ENCODE measurements at places on chromosomes 1 and 21.
A peak's percentile ranks its signal among the peaks of the same experiment; 100 is the strongest.

- DNase-seq = no peak
Measured at GRCh38 chr21:31710586-31710985, 21.3 kb downstream of the SCAF4 start.

GRCh38 chr21:29258626-29259338 lies 39.9 kb upstream of the BACH1 start:
- no peak for DNase-seq

- no peak for DNase-seq
Measured at GRCh38 chr21:31752352-31752751, 20.4 kb upstream of the SCAF4 start.

DNA sequence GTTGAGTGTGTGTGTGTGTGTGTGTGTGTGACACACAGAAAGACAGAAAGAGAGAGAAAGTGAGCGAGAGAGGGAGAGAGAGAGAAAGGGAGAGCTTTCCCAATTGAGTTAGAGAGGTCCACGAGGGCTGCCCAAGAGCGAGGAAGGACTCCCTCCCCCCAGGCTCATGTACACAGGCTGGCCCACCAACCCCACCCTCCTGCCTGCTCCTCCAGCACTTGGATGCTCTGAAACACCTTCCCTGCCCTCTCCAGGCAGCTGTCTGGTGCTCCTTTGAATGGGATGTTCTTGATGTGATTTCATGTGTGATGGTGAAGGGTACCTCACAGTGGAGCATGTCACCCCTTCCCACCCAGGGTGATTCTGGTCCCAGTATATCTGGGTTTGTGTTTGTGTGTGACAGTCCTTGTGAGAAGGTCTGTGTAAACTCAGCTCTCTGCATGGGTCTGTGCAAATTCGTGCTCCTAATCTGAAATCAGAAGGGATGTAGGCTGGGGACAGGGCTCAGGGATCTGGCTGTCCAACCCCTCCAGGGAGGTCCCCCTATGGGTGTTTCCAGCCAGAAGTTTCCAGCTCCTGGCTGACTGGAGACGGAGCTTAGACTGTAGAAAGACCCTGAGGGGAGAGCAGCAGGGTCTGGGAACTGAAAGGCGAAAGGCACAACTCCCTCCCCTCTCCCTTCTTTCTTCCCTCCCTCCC lies 6.8 kb upstream of the PEAR1 start:
- no peak for DNase-seq

DNA sequence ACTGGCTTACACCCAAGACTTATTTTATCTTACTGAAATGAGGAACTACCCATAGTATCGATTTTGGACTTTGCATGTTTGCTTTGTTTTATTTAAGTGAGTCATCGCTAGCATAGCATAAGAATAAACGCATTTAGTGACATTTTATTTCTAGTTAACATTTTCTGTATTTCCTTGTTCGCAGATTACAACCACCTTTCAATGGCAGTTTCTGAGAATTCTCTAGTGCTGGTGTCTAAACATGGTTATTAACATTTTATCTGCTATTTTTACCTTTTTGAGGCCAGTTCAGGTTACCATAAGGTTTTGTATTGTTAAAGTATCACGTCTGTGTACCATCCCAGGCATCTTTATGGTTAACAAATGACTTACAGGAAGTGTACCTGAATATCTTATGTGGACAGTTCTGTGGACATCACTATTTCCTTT lies 24.5 kb downstream of the EEIG2 start:
- peak; percentile 12 for DNase-seq

GRCh38 chr1:184840596-184840995 lies 85.9 kb upstream of the EDEM3 start:
- DNase-seq = peak; percentile 74

DNA sequence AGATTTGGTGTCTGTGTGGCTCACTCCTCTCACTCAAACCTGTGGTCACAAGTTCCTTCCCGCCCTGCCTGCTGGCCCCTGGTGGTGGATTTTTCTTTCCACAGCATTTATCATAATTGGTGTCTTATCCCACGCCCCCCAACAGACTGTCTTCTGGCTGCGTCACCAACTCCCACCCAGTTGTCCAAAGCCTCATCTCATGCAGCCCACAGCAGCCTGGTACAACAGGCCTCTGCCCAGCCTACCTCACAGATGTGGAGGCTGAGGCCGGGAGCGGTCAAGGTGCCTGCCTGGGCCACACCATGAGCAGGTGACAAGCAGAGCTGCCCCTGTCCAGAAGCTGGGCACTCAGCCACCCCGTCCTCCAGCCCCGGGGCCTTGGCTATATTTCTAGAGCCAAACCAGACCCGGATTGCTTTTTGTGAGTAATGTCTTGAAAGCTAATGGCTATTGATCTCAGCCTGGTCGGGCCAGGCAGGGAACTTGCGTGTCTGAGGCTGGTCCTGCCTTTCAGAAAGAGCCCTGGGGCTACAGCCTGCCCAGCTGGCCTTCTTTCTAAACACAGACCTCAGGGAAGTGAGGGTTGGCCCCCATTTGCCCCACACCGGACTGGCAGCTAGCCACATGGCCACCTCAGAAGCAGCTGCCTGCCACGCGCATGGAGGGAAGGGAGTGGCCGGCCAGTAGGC lies 2.6 kb downstream of the KCNAB2 start:
- DNase-seq = no peak

DNA sequence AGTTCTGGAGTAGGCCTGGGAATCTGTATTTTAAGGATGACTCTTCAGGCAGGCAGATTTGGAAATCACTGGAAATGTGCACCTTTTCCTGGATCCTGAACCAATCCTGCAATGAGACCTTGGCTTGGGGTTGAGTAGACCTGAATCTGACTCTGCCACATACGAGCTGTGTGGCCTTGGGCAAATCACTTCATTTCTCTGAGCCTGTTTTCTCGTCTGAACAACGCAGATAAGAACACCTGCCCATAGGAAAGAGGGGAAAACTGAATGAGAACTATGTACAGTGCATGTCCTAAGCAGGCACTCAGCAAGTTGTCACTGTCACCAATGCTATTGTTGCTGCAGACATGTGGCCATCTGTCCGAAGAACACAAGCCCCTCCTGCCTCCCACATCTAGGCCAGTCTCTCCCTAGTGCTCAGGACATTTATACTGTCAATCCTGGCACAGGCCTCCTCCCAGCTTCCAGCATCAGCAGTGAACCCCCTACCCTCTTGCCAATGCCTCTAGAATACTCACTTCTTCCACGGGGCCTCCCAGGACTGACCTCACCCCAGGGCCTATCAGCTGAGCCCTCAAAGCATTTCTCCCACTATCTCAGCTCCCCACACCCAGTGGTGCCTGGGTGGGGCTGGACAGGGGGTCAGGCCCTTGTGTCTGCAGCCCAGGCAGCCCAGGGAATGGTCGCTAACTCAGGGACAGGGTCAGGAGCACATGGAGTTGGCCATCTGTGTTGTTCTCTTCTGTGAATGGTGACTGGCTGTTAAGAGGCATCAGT lies 88.8 kb upstream of the ZBTB40 start:
- DNase-seq = no peak

- DNase-seq = peak; percentile 75
Measured at GRCh38 chr1:7940745-7941436, at the start of gene TNFRSF9. TSS of gene TNFRSF9 (minus strand) at chr1:7940839. CDS start at chr1:7939994, 845 bp downstream.

GRCh38 chr1:100431954-100432353 lies 79.6 kb downstream of the CDC14A start:
- no peak for DNase-seq

- no peak for DNase-seq
Measured at GRCh38 chr1:197321811-197322210, 53.8 kb downstream of the CRB1 start.

- DNase-seq = no peak
Measured at GRCh38 chr1:1671365-1672119, 12.7 kb upstream of the CDK11B start.

GRCh38 chr1:98870959-98871903 lies 133.4 kb downstream of the PLPPR5 start:
- peak; percentile 86 for DNase-seq

- DNase-seq = no peak
Measured at GRCh38 chr1:244645414-244645813, 7.5 kb upstream of the DESI2 start.

GRCh38 chr1:231059566-231060193 lies 19.6 kb upstream of the FAM89A start:
- DNase-seq = no peak

DNA sequence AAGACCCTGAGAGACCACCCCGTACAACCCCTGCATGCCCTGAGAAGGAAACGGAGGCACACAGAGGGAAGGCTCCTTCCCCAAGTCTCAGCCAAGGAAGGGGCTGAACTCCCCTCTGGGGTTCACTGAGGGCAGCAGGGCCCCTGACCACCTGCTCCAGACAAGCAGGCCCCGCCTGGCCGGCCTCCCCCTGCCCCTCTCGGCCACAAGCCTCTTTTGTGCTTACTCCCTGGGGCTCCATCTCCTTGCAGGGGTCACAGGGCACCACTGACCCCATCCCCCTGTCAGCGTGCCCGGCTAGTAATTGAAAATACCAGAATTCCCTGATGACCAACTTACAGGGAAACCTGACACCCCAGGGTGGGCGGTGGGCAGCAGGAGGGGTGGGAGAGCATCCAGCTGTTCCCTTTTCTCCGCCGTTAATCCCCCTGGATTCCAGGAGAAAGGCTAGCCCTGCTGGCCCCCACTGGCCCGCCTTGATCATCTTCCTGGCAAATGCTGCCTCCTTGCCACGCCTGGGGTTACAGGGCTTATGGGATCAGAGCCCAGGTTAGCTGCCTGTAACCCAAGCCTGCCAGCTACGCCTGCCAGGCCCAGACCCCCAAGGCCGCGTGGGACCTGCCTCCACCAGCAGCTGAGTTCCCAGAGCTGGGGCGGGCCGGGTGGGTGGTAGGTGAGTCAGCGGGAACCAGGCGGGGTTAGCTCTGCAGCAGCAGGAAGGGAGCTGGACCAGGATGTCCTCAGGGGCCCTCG lies 96.1 kb downstream of the LACTBL1 start:
- no peak for DNase-seq

GRCh38 chr1:228305721-228306152 lies 97.9 kb downstream of the OBSCN start:
- no peak for DNase-seq

GRCh38 chr1:37850352-37850955 lies 8.9 kb downstream of the MTF1 start:
- no peak for DNase-seq

DNA sequence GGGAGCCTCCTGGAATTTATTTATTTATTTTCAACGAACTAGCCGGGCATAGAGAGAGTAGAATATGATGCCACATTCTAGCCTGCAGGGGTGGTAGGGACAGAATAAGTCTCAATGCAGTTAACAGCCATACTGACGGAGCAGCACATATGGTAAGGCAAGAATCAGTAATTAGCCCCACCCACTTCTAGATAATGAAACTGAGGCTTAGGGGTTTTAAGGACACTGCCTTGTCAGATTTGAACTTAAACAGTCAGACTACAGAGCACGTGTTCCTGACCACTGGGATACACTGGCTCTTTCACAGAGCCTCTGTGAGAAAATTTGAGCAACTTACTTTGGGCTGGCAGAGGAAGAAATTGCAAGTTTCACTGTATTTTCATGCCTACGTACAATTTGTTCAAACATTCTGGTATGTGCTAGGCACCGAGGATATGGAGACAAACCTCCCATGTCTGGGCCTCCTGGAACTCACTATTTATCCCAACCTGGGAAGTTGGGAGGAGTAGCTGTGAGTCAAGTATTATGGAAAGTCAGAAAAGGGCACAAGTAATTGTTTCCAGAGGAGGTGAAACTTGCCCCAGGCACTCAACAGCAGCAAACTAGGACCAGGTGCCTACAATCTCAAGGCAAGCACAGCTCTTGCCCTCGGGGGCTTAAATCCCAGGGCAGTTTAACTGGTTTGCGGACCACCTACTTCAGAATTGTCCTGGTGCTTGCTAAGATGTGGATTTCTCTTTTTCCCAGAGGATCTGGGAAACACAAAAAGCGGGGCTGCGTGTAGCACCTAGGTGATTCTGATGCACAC lies 1.6 kb upstream of the CLIC4 start:
- DNase-seq = no peak

- peak; percentile 7 for DNase-seq
Measured at GRCh38 chr21:39175154-39175553, 8.1 kb downstream of the PSMG1 start.

DNA sequence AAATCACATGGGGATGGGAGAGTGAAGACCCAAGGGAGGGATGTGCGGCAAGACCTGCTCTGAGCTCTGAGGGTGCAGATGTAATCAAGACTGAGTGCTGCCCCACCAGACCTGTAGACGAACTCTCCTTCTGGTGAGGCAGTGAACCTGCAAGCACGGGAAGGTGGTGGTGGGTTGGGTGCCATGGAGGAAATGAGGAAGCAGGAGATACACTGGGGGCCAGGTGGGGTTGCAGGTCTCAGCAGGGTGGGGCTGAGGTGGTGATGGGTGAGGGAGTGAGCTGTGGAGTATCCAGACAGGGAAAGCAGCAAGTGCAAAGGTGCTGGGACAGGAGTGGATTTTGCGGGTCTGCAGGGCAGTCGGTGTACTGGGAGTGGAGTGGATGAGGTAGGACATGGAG lies 102.3 kb downstream of the KCNJ15 start:
- no peak for DNase-seq

DNA sequence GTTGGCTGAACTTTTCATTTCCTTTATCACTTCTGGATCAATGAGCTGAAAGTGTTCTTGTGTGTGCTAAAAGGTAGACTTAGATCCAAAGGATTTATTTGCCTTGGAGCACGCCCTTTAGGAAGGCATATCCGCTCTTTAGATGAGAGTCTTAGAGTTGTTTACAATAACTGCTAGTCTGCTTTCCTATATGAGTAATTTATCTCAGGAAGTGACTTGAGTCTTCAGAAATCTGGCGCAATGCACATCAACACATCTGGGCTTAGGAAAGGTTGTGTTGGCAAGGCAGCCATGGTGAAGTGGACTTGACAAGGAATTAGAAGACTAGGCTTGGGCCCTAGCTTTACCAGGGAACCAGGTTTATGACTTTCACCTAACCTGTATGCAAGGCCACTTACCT lies 204.1 kb upstream of the PTGFR start:
- DNase-seq = no peak

GRCh38 chr1:118945489-118945888 lies 42.7 kb downstream of the TBX15 start:
- DNase-seq = no peak

DNA sequence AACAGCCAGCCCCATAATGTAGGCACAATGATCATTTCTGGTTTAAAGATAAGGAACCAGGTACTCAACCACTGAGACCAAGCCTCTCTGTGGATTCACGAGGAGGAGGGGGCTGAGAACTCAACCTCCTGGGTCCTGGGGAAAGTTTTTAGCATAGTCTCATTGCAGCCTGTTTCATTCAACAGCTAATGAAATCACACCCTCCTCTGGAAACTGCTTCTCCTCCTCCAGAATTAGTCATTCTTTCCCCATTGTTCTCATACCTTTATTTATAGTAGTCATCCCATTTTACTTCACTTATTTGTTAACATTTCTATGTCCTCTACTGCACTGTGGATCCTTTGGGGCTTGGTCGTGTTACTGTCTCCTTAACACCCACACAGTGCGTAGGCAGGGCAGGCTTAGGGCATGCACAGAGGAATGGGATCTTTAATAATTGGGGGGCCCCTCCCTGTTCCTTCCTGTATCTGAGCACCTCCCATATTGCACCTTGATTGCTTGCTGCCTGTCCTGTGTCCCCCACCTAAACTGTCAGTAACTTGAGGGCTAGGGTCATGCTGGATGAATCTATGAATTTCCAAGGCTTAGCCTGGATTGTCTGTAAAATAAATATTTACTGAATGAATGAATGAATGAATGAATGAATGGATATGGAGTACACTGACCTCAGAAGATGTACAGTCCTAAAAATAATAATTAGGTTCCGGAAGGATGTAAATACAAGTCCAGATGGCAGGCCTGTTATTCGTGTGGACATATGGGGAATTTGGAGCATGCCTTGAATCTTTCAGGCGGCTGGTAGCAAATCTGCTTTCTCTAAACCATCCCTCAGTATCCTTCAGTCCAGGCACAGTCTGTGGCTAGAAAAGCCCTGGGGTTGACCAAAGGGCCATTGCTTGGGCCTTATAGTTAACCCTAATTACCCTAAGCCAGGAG lies 153.8 kb upstream of the HMGB4 start:
- no peak for DNase-seq
